ENCODE measurements at places on chromosomes 2 and 18.

DNA sequence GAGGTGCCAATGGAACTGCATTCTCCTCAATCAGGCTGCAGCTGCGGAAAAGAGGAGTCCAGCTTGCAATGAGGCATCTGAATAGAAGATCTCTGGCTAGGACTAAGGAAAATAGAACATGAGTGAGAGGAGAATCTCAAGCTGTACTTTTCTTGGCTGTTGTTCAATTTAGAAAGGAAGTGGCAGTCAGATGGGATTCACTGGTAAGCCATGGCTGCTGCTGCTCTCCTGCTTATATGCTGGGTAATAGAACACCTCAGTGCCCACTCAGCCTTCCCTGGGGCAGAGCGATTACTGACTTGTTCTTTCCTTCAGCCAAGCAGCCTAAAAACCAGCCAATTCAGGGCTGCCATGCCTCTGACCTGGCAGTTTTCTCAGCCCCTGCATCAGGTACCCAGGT lies 17.6 kb upstream of the CHST9 start:
- DNase-seq: no peak

DNA sequence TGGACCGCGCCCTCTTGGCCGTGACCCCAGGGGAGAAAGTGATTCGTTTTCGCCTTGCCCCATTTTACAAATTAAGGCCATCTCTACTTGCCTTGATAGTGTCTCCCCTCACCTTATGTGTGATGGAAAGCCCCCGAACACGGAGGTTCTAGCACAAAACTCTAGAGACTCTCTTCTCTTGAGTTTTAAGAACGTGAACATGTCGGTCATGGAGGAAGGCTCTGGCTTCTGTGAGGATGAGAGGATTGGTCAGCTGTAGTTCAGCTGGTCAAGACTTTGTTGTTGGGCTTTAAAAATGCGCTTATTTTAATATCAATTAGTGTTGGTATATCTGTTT lies 828 bp downstream of the DYNC1I2 start:
- DNase-seq: peak; percentile 60

- no peak for DNase-seq
Observed at GRCh38 chr18:22624176-22624575, 206.5 kb upstream of the CTAGE1 start.

- DNase-seq: peak; percentile 37
Observed at GRCh38 chr2:36356298-36356989, 866 bp downstream of the CRIM1 start.

GRCh38 chr18:22466608-22467395 lies 49.1 kb upstream of the CTAGE1 start:
- no peak for DNase-seq

Measured in dermis blood vessel endothelial cell (primary cell).